ENCODE measurements at places on chromosomes 3 and 15. TPM values are rescaled to one million over a fixed set of nuclear protein-coding genes. Genes with fewer than 3 reads are reported as not detected.

Gene MUC13
- total RNA-seq = not detected

DNA sequence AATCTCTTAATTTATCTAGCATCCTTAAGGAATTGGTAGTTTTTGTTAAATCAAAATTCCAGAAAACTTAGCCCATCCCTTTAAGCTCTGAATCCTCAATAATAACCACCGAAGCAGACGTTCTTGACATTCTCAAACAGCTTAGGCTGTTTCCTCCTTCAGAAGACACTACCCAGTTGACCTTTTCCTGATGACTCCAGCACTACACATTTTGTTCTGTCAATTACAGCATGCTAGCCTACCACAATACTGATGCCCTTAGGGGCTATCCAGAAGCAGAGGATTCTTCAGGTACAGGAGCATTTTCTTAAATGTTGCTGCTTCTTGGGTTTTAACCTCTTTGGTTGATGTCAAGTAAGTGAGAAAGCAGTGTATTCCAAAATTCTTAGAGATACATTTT, 33.4 kb downstream of the ETV5 start:
- DNase-seq = no peak

- DNase-seq = no peak
These were observed 450.7 kb downstream of the NSUN3 start for GRCh38 chr3:94513600-94513999.

DNA sequence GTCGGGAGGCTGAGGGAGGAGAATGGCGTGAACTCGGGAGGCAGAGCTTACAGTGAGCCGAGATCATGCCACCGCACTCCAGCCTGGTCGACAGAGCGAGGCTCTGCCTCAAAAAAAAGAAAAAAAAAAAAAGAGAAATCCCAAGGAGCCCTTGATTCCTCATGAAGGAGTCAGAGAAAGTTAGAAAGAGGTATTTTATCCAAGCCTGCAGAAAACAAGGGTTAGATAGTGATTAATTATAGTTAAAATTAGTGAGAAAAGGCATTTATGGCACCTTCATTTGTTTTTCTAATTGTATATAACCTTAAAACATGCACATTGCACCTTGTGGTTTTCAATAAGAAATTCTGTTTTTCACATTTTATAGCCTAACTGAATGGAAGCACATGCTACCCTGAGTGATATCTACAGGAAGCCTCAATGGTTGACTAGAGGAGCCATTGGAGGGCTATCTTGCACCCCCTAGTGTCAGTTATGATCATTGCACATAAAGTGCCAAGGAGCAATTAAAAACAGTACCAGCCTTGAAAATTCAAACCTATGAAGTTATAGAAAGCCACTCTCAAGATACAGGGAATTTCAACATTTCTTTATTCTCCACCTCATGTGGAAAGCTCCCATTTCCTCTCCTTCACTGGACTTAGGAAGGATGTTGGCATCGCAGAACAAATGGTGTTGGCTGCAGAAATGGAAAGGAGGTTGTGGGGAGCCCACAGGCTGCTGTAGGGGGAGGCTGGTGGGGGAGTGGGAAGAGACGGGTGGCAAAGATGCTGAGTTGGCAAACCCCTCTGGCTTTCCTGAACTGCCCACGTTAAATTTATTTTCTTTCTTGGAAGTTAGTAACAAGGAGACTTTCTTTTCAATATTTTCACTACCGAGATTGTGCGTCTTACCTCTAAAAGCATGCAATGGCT, 48.5 kb downstream of the ITGA11 start:
- peak; percentile 60 for DNase-seq

DNA sequence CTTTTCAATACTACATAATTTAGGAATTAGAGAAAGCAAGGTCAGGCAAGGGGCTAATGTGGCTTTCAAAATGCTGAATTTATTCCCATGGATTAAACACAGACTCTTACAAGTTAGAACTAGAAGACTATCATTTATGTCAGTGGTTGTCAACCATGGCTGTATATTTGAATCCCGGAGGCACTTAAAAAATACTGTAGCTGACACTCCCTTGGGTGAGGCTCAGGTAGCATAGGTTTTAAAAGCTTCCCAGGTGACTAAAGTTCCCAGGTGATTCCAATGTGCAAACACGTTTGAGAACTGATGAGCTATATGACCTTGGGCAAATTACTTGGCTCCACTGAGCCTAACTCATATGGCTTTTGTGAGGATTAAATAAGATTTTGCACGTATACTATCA, 29.6 kb downstream of the AAGAB start:
- DNase-seq = no peak

DNA sequence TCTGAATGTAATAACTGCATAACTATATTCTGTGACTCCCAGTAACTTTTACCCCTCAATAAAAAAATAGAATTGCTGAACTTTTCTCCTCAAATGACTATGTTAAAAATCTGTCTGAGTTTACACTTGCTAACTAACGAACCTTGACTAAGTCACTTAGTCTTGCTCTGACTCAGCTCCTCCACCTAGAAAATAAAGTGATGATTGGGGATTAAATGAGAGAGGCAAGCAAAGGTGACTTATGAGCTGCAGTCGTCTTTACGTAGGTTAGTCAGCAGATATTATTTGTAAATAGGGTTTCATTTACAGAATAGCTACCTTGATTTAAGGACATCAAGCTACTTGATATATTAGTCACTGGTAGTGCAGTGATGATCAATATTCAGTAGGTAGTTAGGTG, 476.9 kb downstream of the MECOM start:
- DNase-seq = no peak

Gene CHRNB4
- not detected for total RNA-seq

DNA sequence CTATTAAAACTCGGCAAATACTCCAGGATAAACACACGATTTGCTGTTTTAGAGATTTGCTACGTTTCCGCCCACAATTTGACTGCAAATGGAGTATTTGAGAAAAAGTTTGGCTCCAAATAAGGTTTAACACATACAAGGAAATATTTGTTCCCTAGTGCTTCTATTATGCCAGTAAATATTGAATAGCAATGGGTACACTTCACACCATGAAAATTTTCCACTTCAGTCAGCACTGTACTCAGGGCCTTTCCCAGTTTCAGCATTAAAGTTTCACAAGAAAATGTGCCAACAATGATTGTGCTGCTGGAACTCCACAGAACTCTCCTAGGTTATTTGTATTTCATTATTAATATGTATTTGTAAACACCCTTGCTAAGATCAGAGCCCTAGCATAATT, 498.0 kb downstream of the TBL1XR1 start:
- no peak for DNase-seq

GRCh38 chr3:179969525-179969924, 67.2 kb downstream of the PEX5L start:
- DNase-seq = peak; percentile 40

Gene TRIP4
- total RNA-seq = 10.5 TPM

GRCh38 chr15:40142428-40142827, 18.4 kb upstream of the BUB1B start:
- DNase-seq = no peak

- no peak for DNase-seq
These were observed 51.0 kb upstream of the MYZAP start for GRCh38 chr15:57540736-57541135.

Gene SLC12A8
- total RNA-seq = 57.6 TPM

Gene OR5K2
- not detected for total RNA-seq

DNA sequence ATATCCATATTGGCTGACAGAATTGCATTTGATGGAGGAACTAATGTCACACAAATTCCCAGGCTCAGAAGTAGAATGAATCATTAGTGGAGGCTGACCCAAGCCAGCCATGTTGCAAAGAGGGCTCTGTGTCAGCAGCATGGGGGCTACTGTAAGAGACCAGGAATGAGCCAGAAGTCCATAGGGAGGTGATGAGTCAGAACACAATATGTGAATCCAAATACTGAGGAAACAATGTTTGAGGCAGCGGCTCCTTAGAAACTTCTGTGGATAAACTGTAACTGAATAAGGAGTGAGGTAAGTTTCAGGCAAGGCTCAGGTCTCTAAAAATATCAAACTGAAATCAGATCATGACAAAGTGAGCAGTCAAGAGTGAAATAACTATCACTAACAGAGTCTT, 170.7 kb downstream of the WDR72 start:
- DNase-seq = no peak

- no peak for DNase-seq
These were observed 57.3 kb upstream of the SNTN start for GRCh38 chr3:63595221-63595620.

GRCh38 chr3:56754741-56755417, 46.9 kb downstream of the ARHGEF3 start:
- DNase-seq = no peak

DNA sequence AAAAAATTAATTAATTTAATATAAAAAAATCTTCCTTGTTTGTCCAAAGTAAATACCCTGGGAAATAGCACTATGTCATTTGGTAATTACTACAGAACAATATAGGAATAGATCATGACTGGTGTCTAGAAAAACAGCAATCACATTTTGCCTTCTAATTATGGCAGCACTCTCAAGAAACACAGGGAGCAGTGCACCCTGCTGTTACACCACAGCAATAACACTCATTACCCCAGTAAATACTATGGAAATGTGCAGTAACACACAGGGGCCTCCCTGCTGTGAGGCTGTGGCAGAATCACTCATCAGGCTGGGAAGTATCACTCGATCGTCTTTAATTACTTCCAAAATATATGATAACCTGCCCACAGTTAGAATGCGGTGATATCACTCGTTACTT, 646.0 kb downstream of the TUSC7 start:
- peak; percentile 2 for DNase-seq

GRCh38 chr3:89104499-89104898, 2.9 kb upstream of the EPHA3 start:
- no peak for DNase-seq

DNA sequence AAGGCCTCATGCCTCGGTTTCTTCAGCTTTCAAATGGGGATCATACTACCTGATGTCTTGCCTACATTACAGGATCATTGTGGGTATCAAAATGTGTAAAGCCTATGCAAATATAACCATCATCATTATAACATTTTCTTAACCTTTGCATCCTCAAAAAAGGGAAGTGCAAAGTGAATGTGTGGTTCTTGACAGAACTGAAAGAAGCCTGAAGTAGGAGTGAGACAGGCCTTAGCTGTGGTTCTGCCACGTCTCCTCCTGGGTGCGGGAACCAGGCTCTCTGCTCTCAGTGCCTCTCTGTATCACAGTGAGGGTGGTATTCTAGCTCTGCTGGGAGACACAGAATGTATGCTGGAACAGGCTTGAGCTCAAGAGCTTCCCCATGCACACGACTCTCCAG, 316.9 kb upstream of the ICE2 start:
- DNase-seq = no peak

- no peak for DNase-seq
These were observed 104.1 kb downstream of the TPRG1 start for GRCh38 chr3:189275852-189276251.

Gene CD86
- not detected for total RNA-seq

Gene PRSS50
- not detected for total RNA-seq

GRCh38 chr3:180990505-180990904, 969 bp upstream of the DNAJC19 start:
- no peak for DNase-seq

DNA sequence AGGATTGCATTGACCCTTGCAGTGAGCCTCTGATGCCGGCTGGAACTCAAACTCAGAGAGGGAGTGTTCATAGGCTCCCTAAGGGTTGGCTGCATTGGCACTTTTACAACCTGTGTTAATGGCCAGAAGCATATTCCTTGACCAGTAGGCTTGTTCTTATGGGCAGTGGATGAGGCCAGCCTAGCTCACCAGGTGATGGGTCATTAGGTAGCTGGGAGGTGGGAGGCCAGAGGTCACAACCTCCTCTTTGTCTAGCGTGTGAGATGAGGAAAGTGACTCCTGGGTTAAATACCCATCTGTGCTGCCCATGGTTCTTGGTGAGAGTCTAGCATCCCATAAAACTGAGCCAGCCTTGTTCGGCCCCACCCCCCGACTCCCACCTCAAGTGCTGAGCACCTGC, 275.7 kb upstream of the CTNNB1 start:
- DNase-seq = no peak

- DNase-seq = no peak
These were observed 22.0 kb upstream of the ARPP21 start for GRCh38 chr3:35617370-35617769.

Gene TRAT1
- total RNA-seq = not detected

DNA sequence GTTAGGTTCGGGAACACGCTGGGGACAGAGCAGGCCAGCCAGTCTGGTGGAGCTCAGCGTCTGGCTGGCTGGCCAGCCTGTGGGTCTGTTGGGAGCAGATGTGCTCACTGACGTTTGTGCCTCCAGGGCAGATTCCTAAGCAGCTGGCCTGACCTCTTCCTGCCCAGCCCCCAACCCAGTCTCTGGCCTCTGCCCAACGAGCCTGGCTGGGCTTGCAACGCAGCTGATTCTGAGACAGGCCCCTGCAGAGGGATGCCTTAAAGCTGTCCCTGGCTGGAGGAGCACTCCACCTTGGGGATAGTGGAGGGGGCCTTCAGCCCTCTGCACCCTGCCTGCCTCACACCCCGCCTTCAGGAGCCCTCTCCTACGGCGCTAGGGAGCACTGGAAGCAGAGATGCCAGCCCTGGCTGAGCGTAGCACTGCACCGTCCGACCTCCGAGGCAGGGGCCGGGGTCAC, 46.0 kb downstream of the KLF13 start:
- peak; percentile 75 for DNase-seq

Gene CPEB1
- 9.4 TPM for total RNA-seq

DNA sequence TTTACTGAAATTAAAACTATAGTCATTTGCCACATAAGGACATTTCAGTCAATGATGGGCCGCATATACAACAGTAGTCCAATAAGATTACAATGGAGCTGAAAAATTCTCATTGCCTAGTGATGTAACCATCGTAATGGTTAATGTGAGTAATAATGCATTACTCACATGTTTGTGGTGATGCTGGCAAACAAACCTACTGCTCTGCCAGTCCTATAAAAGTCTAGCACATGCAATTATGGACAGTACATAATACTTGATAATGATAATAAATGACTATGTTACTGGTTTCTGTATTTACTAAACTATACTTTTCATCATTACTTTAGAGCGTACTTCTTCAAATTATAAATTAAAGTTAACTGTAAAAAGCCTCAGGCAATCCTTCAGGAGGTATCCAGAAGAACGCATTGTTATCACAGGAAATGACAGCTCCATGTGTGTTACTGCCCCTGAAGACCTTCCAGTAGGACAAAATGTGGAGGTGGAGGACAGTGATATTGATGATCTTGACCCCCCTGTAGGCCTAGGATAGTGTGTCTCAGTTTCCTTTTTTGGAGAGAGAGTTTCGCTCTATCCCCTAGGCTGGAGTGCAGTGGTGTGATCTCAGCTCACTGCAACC, 102.7 kb downstream of the ATP1B3 start:
- peak; percentile 95 for DNase-seq

GRCh38 chr3:30750967-30751366, 143.5 kb downstream of the GADL1 start:
- DNase-seq = no peak

DNA sequence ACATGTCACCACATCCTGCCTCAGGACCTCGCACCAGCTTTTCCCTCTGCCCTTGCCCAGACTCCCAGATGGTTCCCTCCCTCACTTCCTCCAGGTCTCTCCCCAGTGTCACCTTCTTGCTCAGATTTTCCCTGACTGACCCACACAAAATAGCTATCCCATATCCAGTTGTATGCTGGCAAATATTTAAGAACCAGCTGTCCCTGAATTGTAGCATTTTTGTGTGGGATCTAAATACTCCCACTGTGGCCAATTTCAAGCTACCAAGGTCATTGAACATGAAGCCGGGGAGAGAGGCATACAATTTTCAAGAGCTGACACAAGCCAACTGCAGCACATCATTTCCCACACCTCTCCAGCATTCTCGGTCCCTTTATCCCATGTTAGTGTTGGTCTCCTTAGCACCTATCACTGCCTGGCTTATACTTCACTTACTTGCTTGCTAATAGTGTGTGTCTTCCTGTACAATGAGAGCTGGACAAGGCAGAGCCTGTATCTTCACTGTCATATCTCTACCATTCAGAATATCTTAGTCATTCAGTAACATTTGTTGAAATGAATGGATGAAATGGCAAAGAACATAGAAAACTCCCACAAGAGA, 101.3 kb upstream of the CTNNB1 start:
- no peak for DNase-seq

Measured in M059J (cell line).